ENCODE measurements at places on chromosomes 2 and 18. TPM values are rescaled to one million over a fixed set of nuclear protein-coding genes. Genes with fewer than 3 reads are reported as not detected.

DNA sequence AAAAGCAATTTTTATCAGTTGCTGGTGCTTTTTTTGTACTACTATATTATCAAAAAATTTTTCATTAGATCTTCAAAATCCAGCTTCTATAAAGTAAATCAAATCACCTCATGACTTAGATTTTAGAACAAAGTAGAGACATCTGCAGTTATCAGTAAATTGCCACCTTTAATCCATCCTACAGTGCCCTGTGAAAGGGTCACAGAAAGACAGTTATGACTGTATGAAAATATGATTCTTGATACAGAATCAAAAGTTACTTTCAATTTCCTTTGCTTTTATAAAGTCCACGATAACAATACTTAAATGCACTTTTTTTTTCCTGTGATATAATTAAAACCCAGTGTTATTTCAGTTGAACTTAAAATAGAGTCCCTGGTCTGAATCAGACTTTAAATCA lies 61.4 kb downstream of the PRPF40A start:
- no peak for DNase-seq

GRCh38 chr18:6659963-6660725 lies 69.4 kb upstream of the ARHGAP28 start:
- no peak for DNase-seq

DNA sequence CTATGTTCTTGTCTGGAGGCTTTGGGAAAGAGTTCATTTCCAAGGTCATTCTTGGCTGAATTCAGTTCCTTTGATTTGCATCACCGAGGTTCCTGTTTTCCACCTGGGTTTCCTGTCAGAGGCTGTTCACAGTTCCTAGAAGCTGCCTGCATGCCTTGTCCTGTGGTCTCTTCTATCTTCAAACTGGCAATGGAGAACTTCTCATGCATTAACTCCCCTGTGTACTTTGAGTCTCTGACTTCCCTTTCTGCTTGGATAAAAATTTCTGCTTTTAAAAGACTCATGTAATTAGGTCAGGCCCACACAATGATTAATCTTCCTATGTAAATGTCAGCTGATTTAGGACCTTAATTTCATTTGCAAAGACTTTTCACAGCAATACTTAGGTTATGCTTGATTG lies 499.3 kb upstream of the FANCL start:
- no peak for DNase-seq

GRCh38 chr2:145292166-145292565 lies 772.2 kb upstream of the ZEB2 start:
- DNase-seq: no peak

- DNase-seq: no peak
Measured at GRCh38 chr2:238988105-238988504, 140.2 kb downstream of the TWIST2 start.

GRCh38 chr2:3433776-3434400 lies 54.4 kb downstream of the TRAPPC12 start:
- no peak for DNase-seq

DNA sequence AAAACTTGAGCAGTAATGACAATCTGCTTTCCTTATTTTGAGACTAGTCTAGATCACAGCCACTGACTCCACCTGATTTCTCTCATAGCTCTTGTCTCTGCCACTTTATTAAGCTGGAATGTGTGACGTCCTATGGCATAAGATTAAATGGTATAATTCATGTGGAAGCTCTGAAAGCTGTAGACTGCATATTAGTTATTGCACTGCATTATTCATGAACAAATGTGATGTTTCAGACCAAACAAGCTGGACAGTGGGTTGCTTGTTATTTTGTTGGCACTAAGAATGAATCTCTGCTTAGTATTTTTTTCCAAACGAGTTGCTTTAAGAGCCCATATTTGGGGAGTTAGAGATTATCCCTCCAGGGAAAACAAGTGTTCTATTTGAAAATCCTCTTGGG lies 1218.5 kb downstream of the SUCLG1 start:
- no peak for DNase-seq

DNA sequence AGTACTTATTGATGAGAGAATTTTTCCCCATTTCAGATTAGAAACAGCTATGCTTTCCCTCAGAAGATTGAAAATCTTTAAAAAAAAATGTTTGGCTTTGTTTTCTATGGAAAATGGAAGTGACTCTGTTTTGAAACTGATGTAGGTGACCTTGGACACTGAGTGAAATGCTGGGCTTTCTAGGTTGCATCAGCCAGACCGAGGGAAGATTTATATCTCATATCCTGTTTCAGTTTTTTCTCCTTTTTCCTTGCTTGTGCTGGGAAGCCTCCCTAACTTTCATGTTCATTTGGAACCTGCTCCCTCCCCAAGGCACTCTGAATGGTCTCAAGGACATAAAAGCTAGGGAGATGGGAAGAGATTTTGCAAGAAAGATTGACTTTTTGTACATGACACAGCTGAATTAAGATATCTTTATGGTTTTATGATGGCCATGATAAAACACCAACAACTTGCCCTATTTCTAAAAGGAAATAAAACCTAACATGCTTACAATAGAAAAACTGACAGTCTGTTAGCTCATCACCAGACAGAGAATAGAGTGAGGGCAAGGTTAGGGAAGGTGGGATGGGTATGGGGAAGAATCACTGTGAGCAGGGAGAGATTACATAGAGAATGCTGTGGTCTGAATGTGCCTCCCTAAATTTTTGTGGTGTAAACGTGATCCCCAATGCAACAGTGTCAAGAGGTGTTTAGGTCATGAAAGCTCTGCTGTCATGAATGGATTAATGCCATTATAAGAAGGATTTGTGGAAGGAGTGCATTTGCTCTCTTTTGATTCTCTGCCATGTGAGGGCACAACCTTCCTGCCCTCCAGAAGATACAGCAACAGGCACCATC lies 249.7 kb downstream of the TPGS2 start:
- no peak for DNase-seq

DNA sequence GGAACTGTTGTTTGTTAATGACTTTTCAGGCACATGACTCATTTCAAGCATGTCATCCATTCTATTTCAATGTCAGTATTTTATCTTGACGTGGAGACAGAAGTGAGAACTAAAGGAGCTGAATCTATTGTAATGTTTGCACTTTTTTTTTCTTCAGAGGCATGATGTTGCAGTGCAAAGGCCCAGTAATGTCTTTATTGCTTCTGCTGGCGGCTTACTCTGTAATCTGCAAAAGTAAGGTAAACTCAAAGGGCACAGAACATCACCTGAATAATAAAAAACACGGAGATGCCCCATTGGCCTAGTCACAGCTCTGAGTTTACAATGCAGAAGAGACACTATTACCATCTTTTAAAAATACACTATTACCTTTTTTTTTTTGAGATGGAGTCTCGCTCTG lies 2.4 kb upstream of the CNNM3 start:
- DNase-seq: no peak

DNA sequence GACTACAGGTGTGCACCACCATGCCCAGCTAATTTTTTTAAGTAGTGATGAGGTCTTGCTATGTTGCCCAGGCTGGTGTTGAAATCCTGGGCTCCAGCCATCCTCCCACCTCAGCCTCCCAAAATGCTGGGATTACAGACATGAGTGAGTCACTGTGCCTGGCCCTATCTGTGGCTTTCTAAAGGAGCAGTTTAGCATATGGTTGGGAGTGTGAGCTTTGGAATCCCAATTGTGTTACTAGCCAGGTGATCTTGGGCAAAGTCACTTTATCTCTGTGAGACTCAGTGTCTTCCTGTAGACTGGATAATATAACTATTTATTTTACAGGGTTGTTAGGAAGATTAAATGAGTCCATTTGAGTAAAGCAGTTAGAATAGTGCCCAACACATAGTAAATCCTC lies 19.8 kb upstream of the SMAD4 start:
- no peak for DNase-seq

GRCh38 chr2:201890453-201890852 lies 84.1 kb downstream of the CDK15 start:
- no peak for DNase-seq

The SPTBN1 gene
- polyA plus RNA-seq: 15.9 TPM

The SRD5A2 gene
- polyA plus RNA-seq: not detected

The C18orf54 gene
- 0.98 TPM for polyA plus RNA-seq

The TRIM43 gene
- polyA plus RNA-seq: not detected
